HuH-7.5 (cell line): ENCODE measurements at places on chromosomes 3 and 15.
A peak's percentile ranks its signal among the peaks of the same experiment; 100 is the strongest.

DNA sequence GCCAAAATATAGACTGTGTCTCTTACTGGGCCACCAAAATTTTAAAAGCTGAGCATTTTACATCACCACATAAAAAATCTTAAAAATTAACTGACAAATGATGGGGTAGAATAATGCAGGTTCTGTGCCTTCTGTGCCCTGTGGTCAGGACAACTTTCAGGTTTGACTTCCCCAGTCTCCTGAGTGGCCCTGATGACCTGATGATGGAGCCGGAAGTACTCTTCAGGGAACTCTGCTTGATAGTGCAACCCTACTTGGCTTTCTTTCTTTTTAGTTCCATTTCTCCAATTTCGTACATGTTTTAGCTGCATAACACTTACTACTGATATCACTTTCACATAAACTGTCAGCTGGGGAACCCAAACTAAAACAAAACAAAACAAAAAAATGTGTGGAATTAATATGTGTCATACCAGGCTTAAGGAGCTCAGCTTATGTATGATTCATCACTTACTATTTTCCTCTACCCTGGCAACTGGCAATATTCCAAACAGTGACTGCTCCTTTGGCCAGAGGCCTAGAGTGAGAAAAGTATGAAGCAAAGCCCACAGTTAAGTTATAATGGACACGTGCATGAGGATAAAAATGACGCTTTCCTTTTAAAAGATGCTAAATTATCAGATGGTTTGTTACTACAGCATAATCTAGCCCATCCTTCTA, 194.3 kb downstream of the BCHE start:
- peak; percentile 22 for DNase-seq

DNA sequence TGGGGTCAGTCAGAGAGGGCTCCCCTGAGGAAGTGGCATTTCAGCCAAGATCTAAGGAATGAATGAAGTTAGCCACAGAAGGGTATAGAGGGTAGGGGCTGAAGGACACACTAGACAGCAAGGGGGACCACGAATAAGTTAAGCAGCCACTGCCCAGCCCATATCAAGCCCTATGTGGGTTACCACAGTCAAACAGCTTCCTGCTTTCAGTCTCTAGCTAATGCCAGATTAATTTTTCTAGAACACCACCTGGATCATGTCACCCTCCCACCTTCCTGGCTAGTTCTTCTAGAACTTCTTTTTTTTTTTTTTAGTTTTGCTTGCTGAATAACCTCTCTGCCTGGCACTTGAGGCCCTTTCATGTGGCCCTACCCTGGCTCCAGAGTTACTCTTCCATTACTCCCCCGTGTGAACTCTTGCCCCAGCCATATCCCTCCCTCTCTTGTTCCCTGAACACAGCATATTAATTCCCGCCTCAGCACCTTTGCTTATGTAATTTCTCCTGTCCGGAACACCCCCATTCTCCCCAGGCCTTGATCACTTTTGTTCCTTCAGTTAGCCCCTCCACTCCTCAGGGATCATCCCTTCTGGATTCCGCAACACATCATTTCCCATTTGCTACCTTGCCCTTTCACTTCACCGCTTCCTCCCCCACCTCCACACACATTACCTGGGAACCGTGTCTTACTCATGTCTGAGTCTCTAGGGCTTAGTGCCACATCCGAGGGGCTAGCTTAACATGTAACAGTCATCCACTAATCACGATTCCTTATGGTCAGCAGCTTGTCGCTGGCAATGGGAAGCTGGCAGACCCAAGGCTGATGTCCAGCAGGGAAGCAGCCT, 20.6 kb upstream of the BNC1 start:
- DNase-seq, result no peak

DNA sequence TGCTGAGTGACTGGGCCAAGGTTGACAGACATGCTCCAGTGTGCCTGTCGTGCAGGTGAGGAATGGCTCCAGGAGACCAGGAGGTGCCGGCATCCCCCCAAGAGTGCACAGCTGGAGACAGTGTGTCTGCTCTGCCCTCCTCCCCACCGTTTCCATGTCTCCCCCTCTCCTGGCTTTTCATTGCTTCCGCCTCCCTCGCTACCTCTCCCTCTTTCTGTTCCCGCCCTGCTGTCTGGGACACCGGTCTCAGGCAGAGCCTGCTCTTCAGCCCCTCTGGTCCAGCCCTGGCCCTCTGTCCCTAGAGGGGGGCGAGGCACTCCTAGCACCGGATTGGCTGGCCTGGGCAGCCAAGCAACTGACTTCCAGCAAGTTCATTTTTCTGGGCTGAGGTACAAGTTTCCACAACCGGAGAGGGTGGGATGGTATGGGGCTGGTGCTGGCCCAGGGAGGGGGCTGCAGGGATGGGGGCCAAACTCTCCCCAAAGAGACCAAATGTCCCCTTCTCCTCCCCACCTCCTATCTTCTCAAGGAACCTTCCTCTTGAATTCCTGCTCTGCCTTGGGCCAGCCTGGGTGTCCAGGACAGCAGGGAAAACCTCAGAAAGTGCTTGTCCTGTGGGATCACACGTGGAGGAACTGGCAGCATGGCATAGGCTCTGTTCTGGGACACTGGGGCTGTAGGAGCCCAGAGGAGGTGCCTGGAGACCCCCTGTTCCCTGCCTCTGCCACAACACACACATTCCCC, 32.6 kb downstream of the PRKCD start:
- no peak for DNase-seq

DNA sequence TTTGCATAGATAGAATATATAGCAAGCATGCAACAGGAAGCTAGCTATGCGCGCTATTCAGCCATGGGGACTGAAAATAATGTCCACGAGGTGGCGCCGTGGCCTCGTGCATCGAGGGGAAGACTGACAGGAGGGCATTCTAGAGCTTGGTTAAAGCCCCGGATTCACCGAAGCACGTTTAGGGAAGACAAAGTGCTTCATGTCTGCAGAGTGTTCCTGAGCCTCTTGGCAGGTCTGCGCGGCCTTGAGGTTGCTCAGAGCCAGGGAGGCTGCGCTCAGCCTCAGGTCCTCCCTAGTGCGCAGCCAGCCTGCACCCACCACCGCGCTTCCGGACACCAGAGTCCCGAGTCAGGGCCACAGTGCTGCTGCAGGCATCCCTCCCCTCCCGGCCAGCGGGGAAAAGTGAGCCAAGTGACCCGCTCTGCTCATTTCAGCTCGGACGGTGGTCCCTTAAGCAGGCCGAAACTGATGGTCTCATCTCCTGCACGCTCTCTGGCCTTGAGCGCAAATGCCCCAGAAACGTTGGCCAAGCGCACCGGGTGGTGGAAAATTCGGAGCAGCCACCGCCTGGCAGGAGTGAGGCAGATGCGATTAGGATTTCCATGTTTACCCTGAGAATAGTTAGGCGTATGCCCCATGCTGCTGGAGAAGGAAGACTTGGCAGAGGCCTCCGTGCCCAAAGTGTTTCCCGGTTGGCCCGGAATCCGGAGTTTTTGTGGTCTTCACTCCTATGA, 24.8 kb downstream of the GABRA5 start:
- DNase-seq, result peak; percentile 35

DNA sequence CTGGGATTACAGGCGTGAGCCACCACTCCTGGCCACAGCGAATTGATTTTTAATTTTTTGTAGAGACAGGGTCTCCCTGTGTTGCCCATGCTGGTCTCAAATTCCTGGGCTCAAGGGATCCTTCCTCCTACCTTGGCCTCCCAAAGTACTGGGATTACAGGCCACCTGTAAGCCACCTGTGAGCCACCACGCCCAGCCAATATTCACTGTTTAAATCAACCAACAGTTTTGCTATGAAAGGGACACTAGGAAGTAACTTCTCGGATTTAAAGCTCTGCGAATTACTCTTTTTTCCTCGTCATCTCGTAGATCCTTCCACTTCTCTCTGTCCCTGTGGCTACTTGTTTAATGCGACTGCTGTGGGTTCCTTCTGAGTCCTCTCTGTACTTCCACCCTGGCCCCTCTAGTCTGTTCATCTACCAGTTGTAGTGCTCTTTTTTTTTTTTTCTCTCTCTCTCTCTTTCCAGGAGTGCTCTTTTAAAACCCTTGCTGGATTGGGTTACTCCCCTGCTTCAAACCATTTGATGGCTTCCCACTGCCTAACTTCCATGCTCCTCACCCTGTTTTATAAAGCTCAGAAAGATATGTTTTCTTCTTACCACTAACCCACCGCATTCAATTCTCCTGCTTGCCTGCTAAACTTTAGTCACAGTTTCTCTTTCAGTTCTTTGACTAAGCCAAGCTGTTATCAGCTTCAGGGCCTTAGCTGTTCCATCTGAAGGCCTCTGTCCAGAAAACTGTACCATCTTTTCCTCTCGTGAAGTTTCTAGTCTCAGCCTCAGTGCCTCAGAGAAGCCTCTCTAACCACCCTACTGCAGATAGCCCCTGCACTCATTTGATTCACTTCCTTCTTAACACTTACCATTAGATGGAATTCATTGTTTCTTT, 12.4 kb downstream of the RTF1 start:
- DNase-seq, result no peak

GRCh38 chr3:167054926-167055325, 325.2 kb downstream of the ZBBX start:
- DNase-seq, result no peak

DNA sequence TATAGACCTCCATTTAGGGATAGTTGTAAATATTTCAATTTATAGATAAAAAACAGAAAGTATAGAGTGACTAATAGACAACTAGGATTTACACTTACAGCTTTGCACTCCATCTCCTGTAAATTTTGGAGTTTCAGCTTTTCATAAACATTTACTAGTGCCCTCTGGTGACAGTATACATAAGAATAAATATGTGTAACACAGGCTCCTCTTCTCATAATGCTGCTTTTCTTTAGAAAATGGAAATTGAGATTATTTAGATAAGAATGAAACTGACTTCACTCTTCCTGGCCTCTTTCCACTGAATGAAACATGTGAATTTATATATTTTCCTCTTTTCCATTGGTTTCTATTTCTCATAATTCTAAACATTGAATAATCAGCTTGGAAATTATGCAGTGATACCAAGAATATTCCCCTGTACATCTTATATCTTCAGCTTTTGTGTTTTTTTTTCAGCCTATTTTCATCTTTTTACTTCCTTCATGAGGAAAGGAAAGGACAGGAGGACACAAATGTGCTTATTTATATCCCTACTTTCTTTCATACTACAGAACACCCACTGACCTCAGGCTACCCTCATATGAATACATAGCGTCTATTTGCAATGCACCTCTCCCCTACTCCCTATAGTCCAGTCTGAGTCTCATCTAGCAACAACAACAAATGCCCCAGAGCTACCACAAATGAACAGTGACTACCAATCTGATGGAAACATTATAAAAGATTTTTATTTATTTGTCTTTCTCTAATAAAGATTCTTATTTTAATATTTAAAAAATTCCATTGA, 103.1 kb upstream of the CCDC39 start:
- DNase-seq, result no peak

DNA sequence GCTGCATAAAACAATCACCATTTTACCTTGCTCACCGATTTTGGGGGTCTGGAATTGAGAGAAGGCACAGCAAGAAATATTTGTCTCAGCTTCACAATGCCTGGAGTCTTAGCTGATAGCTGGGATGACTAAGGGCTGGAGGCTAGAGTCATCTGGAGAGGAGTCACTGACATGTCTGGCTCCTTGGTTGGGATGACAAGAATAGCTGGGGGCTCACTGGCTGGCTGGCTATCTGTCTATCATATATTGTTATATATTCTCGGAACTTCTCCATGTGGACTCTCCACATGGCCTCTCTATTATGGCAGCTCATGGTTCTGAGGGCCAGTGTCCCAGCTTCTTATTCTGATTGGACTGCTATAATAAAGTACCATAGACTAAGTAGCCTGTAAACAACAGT, 20.0 kb upstream of the TRIM71 start:
- no peak for DNase-seq

DNA sequence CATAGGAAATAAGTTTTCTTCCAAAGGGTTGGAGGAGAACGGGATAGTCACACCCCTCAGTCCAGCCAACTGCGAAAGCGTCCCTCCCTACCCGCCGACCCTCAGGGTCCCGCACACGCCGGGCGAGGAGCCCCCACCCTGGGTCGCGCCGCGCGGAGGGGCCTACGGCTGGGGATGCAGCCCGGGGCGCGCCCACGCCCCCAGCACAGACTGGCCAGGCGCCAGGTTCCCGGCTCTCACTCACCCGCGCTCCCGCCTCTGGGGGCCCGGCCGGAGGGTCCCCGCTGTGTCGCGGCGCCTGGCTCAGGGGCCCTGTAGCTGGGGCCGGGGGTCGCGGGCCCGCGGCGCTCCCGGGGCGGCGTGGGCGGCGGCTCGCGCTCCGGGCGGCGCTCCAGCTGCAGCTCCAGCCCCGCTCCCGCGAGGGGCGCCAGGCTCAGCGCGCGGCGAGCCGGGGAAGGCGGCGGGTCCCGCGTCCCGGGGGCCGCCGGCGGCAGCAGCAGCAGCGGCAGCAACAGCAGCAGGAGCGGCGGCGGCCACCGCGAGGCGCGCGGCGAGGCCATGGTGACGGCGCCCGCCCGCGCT, 375 bp downstream of the HEG1 start:
- peak; percentile 47 for DNase-seq

- no peak for DNase-seq
Measured at GRCh38 chr3:44476963-44477311, 533 bp downstream of the ZNF445 start.

GRCh38 chr15:28962851-28963710, 77.3 kb downstream of the APBA2 start:
- DNase-seq, result no peak

- no peak for DNase-seq
Measured at GRCh38 chr3:107432013-107432515, 54.8 kb downstream of the CCDC54 start.

GRCh38 chr15:63939531-63940130, 105.9 kb upstream of the HERC1 start:
- DNase-seq, result no peak

GRCh38 chr15:63504247-63504978, at the start of gene USP3:
TSS of gene USP3 (plus strand) at chr15:63504593. CDS start at chr15:63504740, 147 bp downstream.
- DNase-seq, result peak; percentile 50

DNA sequence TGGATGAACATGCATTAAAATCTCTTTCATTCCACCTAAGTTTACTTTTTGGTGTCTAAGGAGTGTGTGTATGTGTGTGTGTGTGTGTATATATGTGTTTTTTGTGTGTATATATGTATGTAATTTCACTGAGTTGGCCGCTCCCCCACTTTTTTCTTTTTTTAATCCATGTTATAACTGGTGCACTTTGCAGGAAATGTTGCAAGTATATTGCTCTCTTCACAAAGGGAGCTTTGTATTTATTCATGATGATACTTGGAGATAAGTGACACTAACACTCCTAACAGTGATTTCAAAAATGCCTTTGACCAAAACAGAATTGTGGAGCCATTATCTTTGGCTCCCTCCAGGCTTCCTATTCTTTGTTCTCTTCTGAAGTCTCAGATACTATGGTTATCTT, 95.8 kb downstream of the FNDC3B start:
- DNase-seq, result no peak
